ENCODE measurements at places on chromosomes 2 and 18. TPM values are rescaled to one million over a fixed set of nuclear protein-coding genes. Genes with fewer than 3 reads are reported as not detected.

COX5B gene
- total RNA-seq = 383 TPM

NRBP1 gene
- 90.5 TPM for total RNA-seq

DNA sequence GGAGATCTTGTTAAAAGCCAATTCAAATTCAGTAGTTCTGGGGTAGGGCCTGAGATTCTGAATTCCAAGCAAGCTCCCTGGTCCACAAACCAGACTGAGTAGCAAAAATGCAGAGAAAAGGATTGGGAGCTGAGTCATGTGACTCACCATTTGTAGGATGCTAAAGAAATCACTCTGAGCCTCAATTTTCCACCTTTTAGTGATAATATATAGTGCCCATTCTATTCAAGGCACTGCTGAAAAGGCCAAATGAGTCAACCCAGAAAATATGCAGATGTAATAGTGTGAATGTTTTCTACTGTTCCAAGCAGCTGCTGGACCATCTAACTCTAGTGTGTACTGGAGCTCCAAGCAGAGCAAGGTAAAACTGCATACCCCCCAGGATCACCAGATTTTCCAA lies 47.2 kb downstream of the SLC14A2 start:
- DNase-seq = no peak

- DNase-seq = peak; percentile 18
Measured at GRCh38 chr2:145190031-145190703, 670.2 kb upstream of the ZEB2 start.
